ENCODE measurements at places on chromosomes 6 and 20. TPM values are rescaled to one million over a fixed set of nuclear protein-coding genes. Genes with fewer than 3 reads are reported as not detected.

GRCh38 chr6:43933148-43933885 is 163.3 kb downstream of the VEGFA start:
- DNase-seq = no peak
- H3K4me1 ChIP-seq = no peaks in the 10 kb centered on the region
- no peak overlapping the region for H3K27ac ChIP-seq
- no peak overlapping the region for H3K4me3 ChIP-seq

DNA sequence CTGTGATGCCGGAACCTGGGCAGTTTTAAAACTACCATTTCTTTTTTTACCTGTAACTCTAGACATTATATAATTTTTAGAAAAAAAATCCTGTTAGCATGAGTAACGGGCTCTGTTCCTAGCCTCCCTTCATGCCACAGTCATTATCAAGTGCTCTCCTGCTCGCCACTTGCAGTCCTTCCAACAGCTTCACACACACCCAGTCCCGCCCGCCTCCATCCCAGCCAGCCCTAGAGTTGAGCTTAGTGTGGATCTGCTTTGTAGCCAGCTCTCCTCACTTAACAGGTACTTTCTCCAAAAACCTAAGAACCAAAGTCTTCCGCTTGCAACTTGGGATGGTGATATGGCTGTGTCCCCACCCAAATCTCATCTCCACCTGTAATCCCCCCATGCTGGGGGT is 51.5 kb downstream of the EZR start:
- H3K27me3 ChIP-seq = no peaks in the 10 kb centered on the region
- peaks cover 58% of the 10 kb centered on the region for H3K36me3 ChIP-seq
- H3K4me1 ChIP-seq = peaks cover 100% of the 10 kb centered on the region
- no peak overlapping the region for H3K4me3 ChIP-seq
- peak overlapping the region; percentile 57 for H3K27ac ChIP-seq

- peaks cover 13% of the 10 kb centered on the region for H3K27me3 ChIP-seq
- H3K36me3 ChIP-seq = no peaks in the 10 kb centered on the region
- no peaks in the 10 kb centered on the region for H3K4me1 ChIP-seq
- H3K4me3 ChIP-seq = no peak within 1 kb of the TSS
- no peak within 1 kb of the TSS for H3K27ac ChIP-seq
Observed at GRCh38 chr6:114342826-114343781, at the start of gene HS3ST5. TSS of gene HS3ST5 (minus strand) at chr6:114343023. CDS start at chr6:114062845, 280,178 bp downstream.

DNA sequence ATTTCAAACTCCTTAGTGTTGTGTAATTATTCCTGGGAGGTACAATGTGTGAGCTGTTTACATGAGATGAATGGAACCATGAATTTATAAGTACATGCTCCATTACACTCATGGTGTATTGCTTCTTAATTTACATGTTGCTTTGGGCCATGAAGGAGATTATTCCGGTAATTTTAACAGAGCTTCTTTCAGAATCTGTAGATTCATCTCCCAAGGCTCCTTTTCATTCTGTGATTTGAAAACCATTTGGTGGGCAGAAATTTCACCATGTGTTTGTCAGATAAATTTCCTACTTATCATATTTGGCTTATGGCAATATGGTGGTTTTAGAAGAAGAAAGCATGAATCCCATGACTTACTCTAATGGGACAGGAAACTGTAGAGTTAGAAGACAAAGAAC is 421.6 kb upstream of the EYS start:
- DNase-seq = no peak
- no peak overlapping the region for H3K4me3 ChIP-seq
- H3K4me1 ChIP-seq = no peaks in the 10 kb centered on the region

- H3K4me1 ChIP-seq = peaks cover 3% of the 10 kb centered on the region
- H3K27ac ChIP-seq = no peak overlapping the region
Observed at GRCh38 chr6:31130751-31131150, 8.1 kb downstream of the PSORS1C2 start.

TBC1D32 gene
- total RNA-seq = 13.8 TPM

AFDN gene
- 59.4 TPM for total RNA-seq

MAPK14 gene
- 34.2 TPM for total RNA-seq

PTGIS gene
- total RNA-seq = 0.25 TPM

GLP1R gene
- total RNA-seq = not detected
